ENCODE measurements at places on chromosomes 1 and 21.

DNA sequence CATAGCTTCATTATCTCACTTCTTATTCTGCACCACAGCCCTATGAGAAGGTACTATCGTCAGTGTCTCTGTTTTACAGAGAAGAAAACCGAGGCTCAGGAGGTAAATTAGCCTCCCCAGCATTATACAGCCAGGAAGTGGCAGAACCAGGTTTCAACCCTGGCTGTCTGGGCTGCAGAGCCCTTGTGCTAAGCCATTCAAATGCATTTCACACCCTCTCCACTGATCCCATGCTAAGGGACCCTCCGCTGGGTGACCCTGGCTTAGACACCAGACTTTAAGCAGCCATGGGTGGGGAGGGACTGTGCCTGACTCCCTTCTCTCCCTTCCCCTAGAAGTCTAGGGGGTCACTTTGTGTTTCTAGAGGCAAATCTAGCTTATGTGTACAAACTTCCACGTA is 87.5 kb downstream of the RRAGC start:
- no peak for DNase-seq

GRCh38 chr1:115230281-115230680 is 107.8 kb downstream of the NGF start:
- DNase-seq, result no peak

DNA sequence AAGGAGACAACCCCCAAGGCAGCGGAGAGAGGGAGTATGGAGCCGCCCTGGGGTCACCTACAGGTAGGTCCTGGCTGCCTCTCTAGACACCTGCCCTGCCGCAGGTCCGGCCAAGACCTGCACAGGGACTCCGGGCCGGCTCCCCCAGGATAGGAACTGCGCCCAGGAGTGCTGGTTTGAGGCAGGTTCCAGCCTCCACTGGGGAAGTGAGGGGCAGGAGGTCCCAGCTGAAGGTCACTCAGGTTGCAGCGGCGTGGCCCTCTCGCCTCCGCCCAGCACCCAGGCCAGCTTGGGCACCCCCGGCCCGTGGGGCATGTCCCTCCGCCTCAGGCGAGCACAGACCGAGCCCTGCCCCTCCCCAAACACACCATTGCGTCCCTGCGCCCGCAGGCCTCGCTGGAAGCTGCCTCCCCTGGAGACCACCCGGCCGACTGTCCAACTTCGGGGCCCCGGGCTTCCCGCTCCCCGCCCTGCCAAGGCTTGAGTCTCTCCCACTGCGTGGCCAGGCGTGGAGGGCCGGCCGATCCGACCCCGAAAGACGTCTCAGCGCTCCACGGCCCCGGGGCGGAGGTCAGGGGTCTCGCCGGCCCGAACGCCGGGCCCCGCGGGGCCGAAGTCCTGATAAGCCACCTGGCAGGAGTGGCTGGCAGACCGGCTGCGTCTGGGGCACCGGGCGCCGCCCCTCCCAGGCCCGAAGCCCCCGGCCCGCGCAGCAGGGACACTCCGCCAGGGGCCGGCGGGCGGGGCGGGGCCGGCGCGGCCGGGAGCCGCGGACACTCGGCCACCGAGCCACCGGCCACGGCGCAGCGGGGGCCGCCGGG is 1.4 kb upstream of the SKI start:
- no peak for DNase-seq

DNA sequence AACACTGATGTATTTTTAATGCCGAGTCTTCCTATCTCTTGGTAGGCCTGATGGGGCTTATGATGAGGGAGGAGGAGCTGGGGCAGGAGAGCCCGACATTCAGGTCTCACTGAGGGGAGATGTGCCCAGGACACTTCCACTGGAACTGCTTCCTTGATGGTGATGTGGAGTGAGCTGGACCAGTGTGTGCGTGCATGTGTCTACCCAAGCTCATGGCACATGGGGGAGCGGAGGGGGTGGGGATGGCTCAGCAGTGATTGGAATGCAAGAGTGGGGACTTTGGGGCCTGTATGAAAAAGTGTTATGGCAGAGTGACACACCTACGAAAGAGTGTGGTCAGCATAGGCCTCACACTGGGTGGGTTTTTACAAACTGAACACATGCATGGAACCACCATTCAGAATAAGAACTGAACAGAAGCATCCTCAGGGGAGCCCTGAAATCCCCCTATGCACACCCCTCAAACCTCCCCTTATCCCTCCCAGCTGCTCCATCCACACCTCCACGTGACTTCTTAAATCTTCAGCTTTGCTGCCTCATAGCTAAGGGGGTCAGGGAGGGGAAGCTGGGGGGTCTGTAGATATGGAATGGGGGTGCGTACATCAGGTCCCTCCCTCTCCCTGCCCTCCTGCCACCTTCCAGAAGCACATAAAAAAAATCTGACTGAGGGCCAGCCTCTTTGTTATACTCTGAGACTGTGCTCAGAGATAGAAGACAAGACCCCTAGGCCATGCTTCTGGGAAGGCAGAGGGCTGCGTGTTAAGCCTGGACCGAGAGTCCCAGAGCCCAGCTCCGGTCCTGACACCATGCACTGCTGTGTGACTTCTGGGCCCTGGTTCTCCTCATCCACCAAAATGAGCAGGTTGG is 11.6 kb downstream of the IL6R start:
- no peak for DNase-seq

GRCh38 chr21:22892028-22892427 is 1893.8 kb downstream of the NCAM2 start:
- DNase-seq, result no peak

DNA sequence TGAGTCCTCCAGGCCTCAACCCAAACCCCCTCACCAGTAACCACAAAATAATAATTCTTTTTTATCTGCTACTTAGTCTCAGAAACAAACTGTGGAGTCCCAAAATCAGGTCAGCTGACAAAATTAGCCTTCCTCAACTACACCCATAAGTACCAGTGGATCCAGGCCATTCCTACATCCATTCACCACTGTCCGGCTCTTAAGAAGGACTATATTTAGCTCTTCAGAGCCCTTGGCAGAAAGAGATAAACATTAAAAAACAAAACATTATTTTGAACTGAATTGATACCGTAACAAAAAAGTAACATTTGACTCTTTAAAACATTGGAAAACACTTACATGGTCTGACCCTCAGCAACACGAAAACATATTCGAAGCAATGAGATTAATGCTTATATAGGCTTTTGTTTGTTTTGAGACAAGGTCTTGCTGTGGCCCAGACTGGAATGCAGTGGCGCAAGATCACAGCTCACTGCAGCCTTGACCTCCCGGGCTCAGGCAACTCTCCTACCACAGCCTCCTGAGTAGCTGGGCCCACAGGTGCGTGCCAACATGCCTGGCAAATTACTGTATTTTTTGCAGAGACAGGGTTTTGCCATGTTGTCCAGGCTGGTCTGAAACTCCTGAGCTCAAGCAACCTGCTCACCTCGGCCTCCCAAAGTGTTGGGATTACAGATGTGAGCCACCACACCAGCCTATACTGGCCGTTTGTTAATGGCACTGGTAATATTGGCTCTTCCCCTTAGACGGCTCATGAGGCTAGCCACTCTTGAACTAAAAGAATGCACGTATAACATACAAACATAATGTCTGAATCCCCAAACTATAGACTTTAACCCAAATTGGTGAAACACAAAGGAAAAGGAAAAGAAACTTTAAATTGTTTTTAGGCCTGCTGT is 330.7 kb downstream of the SMYD3 start:
- DNase-seq, result no peak

DNA sequence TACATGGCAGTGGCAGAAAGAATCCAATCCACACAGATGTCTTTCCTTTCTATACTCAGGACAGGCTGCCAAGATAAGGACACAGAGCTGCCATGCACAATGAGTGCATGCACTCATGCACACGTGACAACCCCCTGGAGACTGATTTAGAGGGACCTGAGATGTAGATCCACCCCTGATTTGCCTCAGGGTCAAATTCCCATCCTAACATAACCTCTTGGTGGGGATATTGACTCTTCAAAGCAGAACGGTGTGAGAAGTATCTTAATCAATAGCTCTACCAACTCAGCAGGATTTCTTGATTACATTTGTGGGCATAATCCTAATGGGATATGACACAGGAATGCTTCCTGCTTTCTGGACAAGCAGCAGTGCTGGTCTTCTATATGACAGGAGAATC is 125.2 kb upstream of the DSCAM start:
- no peak for DNase-seq

Measured in neural progenitor cell (in vitro differentiated cells).